ENCODE measurements at places on chromosomes 5 and 9.
A peak's percentile ranks its signal among the peaks of the same experiment; 100 is the strongest.

DNA sequence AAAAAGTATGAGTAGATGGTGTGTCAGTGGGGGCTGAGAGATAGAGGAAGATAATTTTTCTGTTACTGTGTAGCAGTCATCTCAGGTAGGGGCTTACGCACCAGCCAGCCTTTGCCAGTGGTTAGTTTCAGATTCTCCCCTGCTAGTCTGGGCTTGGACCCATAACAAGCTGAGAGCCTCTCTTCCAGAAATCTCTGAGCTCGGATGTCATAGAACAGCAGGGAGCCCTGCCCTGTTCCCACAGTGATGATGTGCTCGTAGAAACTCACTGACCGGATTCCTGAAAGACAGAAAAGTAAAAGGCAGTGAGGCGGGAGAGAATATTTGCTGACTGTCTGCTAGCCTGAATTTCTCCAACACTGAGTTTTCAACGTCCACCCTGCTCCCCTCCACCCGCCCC lies 37.2 kb downstream of the DCAF12 start:
- DNase-seq: peak; percentile 11

DNA sequence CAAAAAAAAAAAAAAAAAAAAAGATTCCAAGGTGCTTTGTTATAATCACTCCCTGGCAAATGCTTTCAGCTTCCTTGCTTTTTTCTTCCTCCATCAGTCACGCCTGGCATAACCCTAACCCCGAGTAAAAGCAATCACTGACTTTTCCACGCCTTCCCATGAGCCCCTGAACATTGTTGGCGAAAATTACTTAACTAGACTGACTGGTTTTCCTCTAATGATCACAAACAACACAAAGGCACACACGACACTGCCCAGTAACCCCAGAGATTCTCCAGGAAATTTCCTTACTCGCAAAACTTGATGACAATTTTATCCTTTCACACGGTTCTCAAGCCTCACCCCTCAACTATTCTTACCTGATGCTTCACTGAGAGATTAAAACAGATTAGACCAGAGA lies 11.4 kb upstream of the PTGR1 start:
- no peak for DNase-seq

- no peak for DNase-seq
These were observed 135.0 kb downstream of the OXCT1 start for GRCh38 chr5:41735213-41735612.

DNA sequence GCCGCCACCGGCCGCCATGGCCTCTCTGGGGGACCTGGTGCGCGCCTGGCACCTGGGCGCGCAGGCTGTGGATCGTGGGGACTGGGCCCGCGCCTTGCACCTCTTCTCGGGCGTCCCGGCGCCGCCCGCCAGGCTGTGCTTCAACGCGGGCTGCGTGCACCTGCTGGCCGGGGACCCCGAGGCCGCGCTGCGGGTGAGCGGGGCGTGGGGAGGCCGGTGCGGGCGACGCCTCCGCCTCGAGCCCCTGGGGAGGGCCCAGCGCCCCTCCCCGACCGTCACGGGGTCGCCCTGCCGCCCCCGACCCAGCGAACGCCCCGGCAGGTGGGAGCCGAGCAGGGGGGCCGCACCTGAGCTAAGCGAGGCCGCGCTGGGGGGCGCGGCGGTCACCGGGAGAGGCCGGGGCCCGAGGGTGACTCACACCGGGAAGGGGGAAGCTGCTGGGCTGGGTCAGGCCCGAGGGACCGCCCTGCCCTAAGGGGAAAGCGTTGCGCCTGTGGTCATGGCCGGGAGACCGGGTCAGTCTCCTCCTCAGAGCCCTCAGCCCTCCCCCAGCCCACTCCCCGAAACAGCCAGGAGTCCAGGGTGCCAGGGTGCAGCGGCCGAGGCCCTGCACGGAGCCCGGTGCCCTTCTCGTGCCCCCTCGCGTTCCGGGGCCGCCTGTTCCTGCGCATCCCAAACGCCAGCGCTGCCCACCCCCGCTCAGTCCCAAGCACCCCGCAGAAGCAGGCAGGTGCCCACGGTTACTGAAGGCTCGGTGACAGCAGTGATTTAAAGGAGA lies 510 bp downstream of the NOXA1 start:
- DNase-seq: no peak

- DNase-seq: no peak
These were observed 4.7 kb downstream of the PTGES2 start for GRCh38 chr9:128122809-128123175.

- no peak for DNase-seq
These were observed 31.0 kb downstream of the CYSTM1 start for GRCh38 chr5:140205952-140206351.

GRCh38 chr9:27485158-27485557 lies 38.9 kb upstream of the IFNK start:
- DNase-seq: no peak

DNA sequence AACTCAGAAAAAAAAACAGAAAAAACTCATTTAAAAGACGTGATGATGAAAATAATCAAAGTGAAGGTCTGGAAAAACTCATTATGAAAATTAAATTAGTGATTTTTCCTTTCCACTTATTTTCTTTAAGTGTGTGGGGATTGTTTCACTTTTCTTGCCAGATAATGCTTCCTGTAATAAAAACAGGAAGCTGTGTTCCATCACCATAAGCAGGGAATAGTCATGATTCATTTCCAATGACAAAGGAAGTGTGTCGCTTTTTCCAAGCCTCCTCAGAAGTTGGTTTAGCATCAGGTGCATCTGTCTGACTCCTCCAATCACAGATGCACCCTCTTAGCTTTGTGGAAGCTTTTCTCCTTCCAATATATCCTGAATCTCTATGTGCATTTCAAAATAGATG lies 2068.7 kb downstream of the MAT2B start:
- no peak for DNase-seq

DNA sequence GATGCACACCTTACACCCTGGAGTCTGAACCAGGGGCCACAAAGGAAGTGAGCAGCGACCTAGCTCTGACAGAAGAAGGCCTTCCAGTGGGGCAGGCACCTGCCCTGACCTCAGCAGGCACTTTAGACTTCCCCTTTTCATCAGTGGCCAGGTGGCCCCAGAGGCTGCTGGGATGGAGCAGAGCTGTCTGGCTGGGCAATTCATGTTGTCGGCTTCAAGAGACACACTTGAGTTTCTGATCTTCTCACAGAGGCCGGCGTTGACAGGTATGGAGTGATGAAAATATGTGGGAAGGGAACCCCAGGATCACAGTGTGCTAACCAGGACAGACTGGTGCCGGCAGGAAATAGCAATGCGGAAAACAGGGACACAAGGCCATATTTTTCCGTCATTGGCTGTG lies 375.5 kb downstream of the CTNND2 start:
- no peak for DNase-seq

GRCh38 chr5:51159606-51160005 lies 223.6 kb upstream of the ISL1 start:
- DNase-seq: no peak

DNA sequence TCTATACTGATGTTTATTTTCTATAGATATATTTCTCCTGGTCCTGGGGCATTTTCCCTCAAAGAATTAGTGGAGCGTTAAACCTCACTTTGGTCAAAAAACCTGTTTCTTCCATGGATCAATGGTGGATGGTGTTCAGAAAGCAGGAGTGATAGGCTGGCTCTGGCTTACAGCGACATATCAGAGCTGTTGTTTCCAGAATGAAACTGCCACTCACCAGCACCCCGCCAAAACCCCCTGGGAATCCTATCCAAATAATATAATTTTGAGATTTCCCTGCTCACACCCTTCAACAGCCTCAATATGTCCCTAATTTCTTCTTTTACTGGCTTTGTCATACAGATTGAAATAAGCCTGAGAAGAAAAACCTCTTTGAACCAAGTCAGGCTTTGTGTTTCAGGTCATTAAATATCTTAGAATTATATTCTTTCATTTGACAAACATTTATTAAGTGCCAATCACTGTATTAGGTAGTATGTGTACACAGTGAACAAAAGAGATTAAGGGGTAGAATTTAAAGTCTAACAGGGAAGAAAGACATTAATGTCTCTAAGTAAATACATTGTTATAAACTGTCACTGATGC lies 144.5 kb upstream of the GPR151 start:
- no peak for DNase-seq

DNA sequence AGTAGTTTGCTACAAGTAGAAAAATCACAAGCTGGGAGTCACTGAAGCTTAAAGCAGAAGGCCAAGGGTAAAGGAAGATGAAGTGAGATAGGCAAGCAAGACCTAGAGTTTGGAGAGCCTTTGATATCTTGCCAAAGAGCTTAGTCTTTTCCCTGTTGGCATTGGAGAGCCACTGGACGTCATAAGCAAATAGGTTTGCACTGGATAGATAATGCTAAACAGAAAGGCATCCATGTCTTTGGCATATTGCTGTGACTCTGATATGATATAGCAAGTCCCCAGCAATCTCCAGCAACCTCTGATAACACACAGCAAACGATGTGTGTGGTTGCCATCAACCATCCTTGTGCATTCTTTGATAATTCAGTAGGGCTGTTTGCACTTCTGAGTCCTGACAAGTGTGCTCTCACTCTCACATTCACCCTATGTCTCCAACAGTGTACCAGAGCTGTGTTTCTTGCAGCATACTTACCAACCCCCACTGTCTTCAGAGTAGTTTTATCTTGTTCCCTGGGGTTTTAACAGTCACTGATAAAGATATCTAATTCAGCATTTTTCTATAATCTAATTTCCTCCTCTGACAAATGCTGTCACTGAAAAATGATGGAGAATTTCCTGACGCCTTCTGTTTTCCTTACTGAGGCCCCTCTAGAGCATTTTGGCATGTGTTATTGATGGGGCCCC lies 16.9 kb upstream of the FREM1 start:
- DNase-seq: no peak

- no peak for DNase-seq
These were observed 23.4 kb upstream of the COL27A1 start for GRCh38 chr9:114131808-114132549.

DNA sequence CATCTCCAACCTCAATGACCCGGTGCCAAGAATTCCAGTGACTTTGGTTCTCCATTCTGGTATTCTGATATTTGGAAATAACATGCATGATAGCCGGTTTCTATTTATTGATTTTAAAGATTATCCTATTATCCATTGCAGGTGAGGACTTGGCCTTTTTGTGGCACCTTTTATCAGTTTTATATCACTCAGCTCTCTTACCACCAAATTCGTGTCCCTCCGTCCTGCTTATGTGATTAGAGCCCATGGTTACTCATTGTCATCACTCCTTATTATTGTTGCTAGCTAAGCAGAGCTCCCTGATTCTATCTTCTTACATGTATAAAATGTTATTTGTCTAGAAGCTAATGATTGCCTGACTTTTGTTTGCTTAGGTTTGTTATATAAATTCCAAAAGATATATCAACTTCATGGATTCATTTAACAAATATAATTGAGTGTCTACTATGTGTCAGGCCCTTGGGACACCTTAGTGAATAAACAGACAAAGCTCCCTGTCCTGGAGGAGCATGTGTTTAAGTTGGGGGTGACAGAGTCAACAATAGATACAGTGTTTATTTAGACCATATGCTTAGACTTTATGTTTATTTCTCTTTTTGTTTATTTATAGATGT lies 138.2 kb downstream of the ADAMTS16 start:
- DNase-seq: no peak

DNA sequence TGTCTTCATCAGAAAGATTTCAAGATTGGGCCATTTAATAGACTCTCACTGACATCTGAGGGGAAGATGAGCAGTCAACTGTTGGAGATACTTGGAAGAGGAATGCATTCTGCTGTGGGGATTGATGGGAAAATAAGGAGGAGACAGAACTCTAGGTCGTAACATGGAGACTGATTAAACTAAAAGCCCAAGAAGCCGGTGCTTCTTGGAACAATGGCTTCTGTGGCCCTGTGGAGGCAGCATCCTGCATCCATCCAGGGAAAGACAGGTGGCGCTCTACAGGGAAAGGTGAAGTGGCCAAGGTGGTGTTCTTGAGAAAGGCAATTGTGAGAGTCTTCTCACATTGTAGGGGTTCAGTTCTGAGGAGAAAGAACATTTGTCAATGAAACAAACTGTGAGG lies 31.3 kb downstream of the ZFAND5 start:
- no peak for DNase-seq

- no peak for DNase-seq
These were observed 217.9 kb downstream of the SREK1 start for GRCh38 chr5:66362046-66362445.

GRCh38 chr5:130198927-130199326 lies 294.7 kb downstream of the CHSY3 start:
- no peak for DNase-seq

- no peak for DNase-seq
These were observed 28.1 kb upstream of the LRRTM2 start for GRCh38 chr5:138903130-138903775.

DNA sequence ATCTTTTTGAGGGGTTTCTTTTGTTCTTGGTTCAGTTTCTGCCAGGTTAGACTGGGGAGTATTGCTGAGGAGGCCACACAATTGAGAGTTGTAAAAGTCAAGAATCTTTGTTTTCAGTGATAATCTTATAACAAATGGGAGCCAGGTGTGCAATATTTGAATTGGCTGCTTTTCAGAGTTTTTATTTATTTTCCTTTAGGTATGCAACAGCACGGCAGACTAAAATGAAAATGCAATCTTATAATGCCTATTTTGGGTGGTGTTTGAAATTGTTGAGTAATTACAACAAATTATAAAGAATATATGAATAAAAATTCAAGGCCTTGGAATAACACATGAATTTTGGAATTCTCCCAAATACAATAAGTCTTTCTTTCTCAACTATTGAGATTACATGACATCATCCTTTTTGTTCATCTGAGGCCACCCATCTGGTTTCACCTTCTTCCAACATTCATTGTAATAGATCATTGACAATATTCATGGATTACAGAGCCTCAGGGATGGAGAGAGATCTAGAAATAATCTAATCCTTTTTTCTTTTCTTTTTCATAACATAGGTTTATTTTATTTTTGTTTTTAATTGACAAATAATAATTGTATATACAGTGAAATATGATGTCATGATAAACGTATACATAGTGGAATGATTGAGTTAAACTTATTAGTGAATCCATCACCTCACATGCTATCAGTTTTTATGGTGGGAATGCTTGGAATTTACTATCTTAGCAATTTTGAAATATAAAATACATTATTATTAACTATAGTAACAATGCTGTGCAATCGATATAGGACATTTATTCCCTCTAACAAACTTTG lies 1061.0 kb downstream of the NR2F1-AS1 start:
- DNase-seq: no peak
